ENCODE measurements at places on chromosomes 6 and 20.
A peak's percentile ranks its signal among the peaks of the same experiment; 100 is the strongest.

- peak; percentile 48 for DNase-seq
Measured at GRCh38 chr6:57267586-57268293, 45.6 kb upstream of the RAB23 start.

DNA sequence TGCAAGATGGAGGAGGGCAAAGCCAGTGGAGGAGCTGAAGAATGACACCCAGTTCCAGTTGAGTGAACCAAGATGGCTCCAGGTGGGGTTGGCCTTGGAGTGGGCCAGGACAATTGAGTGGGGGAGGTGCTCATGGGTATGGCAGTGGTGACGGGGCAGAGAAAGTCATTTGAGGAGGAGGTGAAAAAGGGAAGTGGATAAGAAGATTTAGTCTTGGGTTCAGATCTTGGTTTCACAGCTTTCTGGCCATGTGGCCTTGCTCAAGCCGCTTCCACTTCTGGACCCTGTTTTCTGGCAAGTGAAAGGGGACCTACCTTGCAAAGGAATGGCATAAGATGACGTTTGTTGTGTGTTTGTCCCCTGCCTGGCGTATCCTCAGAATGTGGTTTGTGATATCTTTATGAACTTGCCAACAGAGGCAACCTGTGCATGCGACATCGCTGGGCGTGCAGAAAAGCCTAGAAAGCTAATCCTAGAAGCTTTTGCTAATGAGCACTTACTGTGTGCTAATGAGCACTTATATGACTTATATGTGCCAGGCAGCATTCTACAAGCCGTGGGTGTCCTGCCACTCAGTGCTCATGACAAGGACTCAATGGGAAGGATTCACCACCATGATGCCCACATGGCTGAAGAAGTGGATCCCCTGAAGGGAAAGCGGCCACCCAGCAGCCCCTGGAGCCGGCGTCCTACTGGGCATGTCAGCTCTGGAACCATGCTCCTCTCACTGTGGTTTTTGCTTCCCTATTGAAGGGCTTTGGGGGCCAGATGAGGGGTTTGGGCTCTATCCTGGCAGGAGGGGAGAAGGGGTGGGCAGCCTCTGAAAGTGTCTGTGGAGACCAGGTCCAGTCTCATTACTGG lies 23.6 kb upstream of the STX16 start:
- no peak for DNase-seq

GRCh38 chr20:41050361-41051008 lies 21.9 kb downstream of the TOP1 start:
- no peak for DNase-seq

- peak; percentile 76 for DNase-seq
Measured at GRCh38 chr20:45798935-45799642, 7.3 kb downstream of the DNTTIP1 start.

DNA sequence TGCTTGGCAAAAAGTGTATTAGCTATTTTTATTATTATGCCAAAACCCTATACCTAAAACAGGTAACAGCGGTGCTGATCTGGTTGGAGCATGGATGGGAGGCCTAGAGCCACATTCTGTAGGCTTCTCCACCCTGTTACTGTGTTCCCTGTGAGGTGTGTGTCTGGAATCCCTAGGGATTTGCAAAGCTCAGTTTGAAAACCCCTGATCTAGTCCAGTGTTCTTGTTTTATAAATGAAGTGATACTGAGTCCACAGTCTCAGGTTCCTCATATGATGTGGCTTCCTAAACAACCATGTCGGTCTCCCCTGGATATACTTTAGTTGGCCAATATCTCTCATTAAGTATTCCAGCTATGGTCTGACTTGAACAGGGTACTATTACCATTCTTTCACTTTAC lies 16.3 kb downstream of the ACSS2 start:
- no peak for DNase-seq

DNA sequence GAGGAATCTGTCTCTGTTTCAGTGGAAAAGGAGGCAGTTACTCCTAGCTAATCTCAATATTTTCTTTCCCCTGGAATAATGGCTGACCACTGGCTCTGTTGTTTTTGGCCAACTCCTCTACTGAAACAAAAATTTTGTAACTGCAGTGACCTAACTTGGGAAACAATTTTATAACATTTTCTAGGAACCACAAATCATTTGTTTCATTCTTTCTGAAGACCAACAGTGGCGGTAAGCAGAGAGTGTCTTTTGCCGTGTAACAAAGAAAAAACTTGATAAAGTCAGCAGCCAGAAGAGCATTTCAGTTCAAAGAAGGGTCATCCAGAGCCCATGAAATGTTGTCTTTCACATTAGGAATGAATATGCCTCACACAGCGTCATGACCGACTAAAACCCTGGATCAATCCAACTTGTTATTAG lies 11.8 kb upstream of the BFSP1 start:
- DNase-seq = no peak

- no peak for DNase-seq
Measured at GRCh38 chr6:37620519-37620918, 77.2 kb downstream of the MDGA1 start.

- DNase-seq = no peak
Measured at GRCh38 chr20:46509523-46509922, 3.8 kb downstream of the ZNF334 start.

- DNase-seq = no peak
Measured at GRCh38 chr6:56102216-56102615, 145.2 kb downstream of the COL21A1 start.

GRCh38 chr6:56168596-56168995 lies 78.8 kb downstream of the COL21A1 start:
- DNase-seq = no peak

DNA sequence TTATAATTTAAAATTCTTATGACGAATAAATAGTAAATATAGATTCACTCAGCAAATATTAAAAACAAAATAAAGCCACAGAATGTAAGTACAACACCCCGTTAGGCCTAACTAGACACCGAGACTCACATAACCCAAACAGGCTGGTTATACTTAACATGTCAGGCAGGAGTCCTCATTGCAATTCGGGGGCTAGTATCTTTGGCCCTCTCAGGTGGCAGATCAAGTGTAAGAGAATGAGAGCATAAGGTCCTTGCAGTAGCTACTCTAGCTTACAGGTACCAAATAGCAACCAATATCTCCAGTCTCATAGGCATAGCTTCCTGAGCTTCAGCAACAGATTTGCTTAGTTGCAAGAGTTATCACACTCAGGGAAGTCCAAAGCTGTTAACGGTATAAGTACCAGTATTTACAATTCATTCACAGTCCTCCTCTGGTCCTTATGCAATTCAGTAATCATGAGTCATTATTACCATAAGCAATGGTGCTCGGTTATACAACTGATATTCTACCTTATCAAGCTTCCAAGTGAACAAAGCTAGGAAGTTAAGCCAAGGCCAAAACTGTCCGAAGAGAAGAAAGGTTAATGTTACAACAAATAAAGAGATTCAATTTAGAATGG lies 20.1 kb downstream of the REV3L start:
- DNase-seq = no peak

GRCh38 chr6:107504270-107505026 lies 14.5 kb downstream of the SOBP start:
- no peak for DNase-seq

GRCh38 chr6:11374036-11375010 lies 141.9 kb upstream of the NEDD9 start:
- peak; percentile 33 for DNase-seq

GRCh38 chr6:122392564-122393350 lies 6.7 kb upstream of the HSF2 start:
- no peak for DNase-seq

DNA sequence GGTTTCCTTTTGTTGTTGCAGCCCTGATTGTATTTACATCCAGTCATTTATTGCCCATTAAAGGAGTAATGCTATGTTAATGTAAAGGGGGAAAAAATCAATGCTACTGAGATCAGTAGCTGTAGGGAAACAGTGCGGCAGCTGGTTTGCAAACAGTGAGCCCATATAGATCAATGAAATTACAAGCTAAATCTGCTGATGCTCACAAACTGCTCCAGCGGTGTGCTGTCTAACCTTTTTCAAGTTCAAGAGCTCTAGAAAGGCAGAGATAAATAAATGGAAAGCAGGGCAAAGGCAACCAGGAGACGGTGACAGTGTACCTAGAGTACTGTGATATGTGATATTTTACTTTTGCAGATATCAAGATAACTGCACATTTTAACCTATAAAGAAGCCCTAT lies 449.0 kb upstream of the MMS22L start:
- DNase-seq = no peak

GRCh38 chr6:33770124-33770832 lies 18.7 kb downstream of the LEMD2 start:
- no peak for DNase-seq

GRCh38 chr20:23117738-23118137 lies 31.6 kb upstream of the CD93 start:
- no peak for DNase-seq

- no peak for DNase-seq
Measured at GRCh38 chr6:84021625-84022024, 11.9 kb upstream of the MRAP2 start.

GRCh38 chr6:167148021-167148420 lies 9.8 kb downstream of the GPR31 start:
- no peak for DNase-seq

DNA sequence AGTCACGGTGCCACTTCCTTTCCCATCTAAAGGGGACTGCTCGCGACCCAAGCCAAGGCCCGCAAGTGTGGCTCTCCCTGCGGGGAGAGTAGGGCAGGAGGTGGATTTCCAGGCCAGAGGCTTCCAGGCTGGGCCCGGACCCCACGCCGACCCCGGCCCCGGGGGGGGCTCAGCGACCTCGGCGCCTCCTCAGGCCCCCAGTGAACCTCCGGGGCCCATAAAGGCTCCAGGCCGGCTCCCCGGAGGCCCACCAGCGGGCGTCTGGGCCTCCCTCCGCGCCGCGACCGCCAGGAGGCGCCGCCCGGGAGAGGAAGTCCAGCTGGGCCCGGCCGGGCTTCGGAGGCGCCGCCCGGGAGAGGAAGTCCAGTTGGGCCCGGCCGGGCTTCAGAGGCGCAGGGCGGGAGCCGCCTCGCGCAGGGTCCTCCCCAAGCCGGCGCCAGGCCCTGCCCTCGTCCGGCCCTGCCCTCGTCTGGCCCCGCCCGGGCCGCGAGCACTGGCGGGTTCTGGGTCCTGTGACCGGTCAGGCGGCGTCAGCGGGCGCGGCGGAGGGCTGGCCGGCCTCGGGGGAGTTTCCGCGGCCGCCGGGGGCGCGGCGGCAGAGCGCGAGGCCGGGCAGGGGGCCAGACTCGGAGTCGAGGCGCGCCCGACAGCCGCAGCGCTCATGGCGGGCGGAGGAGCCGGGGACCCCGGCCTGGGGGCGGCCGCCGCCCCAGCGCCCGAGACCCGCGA lies at the start of gene RAB32:
Gene RAB32 (plus strand): TSS at position 623 of the 729 bp plus-strand sequence. CDS start 39 bp downstream, at position 662.
- peak; percentile 31 for DNase-seq

DNA sequence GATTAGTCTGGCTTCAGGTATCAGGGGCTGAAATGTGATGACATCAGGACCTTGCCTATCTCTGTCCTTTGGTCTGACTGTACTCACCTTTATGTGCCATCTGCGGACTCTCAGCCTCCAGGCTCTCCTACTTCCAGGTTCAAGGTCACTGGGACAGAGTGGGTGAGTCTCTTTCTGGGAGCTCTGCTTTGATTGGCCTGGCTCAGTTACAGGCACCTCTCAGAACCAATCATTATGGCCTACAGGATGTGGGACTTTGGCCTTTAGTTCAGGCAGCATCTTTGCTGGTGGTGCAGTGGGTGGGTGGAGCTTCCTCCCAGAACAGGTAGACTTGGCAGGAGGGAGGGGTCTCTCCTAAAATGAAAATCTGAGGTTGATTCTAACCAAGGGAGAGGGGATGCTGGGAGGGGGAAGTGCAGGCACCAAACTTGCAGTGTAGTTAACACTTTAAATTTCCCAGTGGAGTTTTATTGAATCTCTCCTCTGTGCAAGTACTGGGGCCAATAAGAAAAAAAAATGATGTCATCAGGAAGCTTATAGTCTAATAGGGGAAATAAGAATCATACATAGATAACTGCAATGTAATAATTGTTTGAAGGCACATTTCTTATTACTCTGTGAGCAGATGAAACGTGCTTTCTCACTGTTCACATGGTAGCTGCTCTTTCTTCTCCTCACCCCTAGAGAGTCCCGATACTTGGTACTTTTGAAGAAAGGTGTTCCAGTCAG lies 53.4 kb downstream of the SLC24A3 start:
- DNase-seq = no peak

- no peak for DNase-seq
Measured at GRCh38 chr6:56766806-56767178, 124.1 kb upstream of the DST start.

- DNase-seq = no peak
Measured at GRCh38 chr20:37317994-37318640, 27.8 kb upstream of the SRC start.

DNA sequence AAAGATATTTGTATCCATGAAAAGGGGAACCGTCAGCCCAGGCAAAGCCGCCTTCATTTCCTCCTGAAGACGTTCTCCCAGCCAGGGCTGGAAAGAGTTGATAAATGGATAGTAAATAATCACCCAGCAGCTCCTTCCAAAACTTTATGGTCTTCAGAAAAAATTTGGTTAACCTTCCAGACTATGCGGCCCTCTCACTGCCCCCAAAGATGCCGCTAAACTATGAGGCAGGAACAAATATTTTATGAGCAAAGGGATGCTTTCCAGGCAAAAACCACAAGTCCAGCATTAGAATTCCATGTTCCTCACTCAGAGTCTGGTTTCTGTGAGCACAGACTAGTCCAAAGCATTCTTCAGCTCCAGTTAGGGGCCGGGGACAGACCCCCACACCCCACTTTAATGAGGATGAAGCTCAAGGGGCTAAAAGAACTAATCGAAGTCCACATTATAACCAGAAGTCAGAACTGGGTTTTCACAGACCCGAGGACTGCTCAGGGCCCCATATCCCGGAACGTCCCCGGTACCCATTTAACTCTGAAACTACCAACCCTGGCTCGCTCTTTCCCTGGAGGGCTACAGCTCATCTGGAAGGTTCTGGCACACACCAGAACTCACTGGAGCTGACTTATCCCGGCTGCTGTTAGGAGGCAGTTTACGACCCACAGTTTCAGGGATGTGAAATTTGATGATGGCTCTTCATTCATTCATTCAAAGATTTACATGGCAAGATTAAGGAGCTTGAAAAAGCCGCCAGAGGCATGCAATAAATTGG lies 29.4 kb downstream of the BMP7 start:
- DNase-seq = no peak

DNA sequence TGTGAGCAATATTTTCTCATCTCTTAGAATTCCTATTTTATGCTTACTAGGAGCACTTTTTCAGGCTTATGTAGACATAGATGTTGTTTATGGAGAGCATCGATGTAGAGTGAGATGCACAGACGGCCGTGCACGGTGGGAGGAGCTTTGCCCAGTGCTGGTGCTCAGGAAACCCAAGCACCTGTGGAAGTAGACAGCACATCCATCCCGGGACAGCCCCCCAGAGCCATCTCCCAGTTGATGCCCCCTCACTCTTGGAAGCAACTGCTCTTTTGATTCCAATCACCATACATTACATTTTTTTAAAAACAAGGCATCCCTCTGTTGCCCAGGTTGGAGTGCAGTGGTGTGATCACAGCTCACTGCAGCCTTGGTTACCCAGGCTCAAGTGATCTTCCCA lies 143.7 kb downstream of the SMOC2 start:
- DNase-seq = no peak
